ENCODE measurements at places on chromosomes 16 and 17.

GRCh38 chr16:4205971-4206370 is 35.9 kb downstream of the SRL start:
- no peak for DNase-seq
- H3K4me3 ChIP-seq, result no peak overlapping the region
- no peaks in the 10 kb centered on the region for H3K36me3 ChIP-seq
- no peaks in the 10 kb centered on the region for H3K27me3 ChIP-seq
- H3K27ac ChIP-seq, result no peak overlapping the region
- H3K4me1 ChIP-seq, result peaks cover 2% of the 10 kb centered on the region

GRCh38 chr17:49967205-49967604 is 1.8 kb upstream of the DLX4 start:
- H3K4me3 ChIP-seq, result no peak overlapping the region
- no peak for DNase-seq
- no peak overlapping the region for H3K27ac ChIP-seq
- peaks cover 33% of the 10 kb centered on the region for H3K4me1 ChIP-seq

GRCh38 chr17:2631211-2631610 is 37.8 kb downstream of the PAFAH1B1 start:
- H3K27ac ChIP-seq, result no peak overlapping the region
- peaks cover 24% of the 10 kb centered on the region for H3K36me3 ChIP-seq
- no peaks in the 10 kb centered on the region for H3K27me3 ChIP-seq
- H3K4me3 ChIP-seq, result no peak overlapping the region
- no peak for DNase-seq

DNA sequence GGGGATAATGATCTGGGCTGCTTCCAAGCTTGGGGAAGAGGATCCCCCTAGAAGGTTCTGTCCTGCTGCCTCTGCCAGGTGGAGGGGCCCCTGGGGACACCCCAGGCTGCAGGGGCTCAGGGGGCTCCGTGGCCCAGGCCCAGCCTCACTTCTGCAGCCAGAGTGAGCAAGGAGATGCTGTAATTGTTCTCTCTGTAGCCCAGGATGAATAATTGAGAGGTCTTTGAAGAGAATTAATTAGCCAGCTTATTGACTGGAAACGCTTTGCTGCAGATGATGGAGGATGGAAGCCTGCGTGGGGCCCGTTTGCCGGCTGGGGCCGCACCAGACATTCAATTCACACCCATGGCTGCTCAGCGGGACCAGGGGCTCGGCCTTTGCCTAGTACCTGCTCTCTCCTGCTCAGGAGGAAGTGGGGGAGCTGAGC is 38.5 kb downstream of the TMEM235 start:
- no peak overlapping the region for H3K4me3 ChIP-seq
- no peaks in the 10 kb centered on the region for H3K27me3 ChIP-seq
- peaks cover 11% of the 10 kb centered on the region for H3K36me3 ChIP-seq
- H3K4me1 ChIP-seq, result peaks cover 97% of the 10 kb centered on the region
- DNase-seq, result no peak

GRCh38 chr17:76182016-76182764 is 41.1 kb upstream of the FOXJ1 start:
- H3K4me3 ChIP-seq, result no peak overlapping the region
- no peaks in the 10 kb centered on the region for H3K36me3 ChIP-seq
- DNase-seq, result peak; percentile 75
- no peak overlapping the region for H3K27ac ChIP-seq
- H3K27me3 ChIP-seq, result no peaks in the 10 kb centered on the region

DNA sequence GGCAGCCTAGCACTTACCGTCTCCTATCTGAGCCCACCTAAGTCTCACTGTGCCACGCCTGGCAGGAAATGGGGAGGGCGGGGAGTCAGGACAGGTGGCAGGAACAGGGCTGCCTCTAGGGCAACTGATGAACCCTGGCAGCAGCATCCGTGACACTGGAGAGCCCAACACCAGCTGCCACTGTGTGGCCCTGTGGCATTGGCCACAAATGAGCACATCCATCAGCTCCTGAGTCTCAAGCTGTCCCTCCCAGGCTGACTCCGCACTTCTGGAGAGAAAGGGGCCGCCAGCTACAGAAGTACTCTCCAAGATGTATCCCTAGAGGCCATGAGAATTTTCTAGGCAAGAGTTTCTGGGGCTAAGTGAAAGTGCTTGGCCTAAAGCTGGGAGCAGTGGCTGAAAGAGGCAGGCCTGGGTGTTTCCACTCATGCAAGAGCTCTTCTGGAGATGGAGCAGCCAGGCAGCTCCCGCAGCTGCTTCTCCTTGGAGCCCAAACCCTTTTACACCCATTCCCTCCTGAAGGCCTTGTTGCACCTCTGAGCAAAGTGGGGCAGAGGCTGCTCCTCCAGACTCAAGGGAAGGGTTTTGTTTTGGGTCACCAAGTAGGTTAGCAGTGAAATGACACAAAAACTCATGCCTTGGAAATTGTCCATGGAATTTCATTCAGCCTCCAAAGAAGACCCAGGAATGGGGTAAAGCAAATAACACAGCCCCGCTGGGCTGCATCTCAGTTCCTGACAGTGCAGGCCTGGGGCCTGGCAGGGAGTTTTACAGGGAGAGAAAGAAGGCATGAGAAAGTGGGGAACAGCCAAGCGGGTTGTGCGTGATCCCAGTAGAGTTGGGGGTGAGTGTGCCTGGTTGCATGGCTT is 25.8 kb downstream of the PEMT start:
- peaks cover 4% of the 10 kb centered on the region for H3K4me1 ChIP-seq
- H3K4me3 ChIP-seq, result no peak overlapping the region
- H3K27ac ChIP-seq, result no peak overlapping the region
- DNase-seq, result no peak

DNA sequence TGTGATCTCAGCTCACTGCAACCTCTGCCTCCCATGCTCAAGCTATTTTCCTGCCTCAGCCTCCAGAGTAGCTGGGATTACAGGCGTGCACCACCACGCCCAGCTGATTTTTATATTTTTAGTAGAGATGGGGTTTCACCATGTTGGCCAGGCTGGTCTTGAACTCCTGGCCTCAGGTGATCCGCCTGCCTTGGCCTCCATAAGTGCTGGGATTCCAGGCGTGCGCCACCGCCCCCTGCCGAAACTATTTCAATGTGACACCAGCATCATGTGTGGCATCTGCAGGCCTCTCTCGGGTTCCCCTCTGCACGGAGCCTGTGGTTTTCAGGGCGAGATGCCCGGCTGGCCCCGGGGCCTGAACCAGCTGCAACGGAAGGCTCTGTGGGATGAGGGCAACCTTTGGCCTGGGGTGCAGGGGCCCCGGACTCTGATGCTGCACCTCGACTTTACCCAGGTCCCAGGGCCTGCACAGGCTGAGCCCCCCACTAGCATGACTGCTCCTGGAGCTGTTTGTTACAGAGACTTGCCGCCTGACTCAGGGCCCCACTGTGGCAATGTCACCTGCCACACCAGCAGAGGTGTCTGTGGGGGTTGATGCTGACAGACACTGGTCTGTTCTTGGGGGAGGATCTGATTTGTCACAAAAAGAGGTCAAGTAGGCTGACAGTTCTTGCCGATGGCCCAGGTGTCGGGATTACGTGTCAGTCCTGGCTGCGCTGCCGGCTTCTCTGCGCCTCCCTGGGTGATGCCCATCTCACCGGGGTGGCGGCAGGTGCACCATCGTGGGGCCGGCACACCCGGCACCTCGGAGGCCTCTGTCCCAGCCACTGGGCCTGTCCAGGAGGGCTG is 8.6 kb upstream of the TEX19 start:
- no peak overlapping the region for H3K4me3 ChIP-seq
- peaks cover 40% of the 10 kb centered on the region for H3K4me1 ChIP-seq
- H3K27me3 ChIP-seq, result peaks cover 2% of the 10 kb centered on the region
- H3K36me3 ChIP-seq, result no peaks in the 10 kb centered on the region
- DNase-seq, result no peak
- no peak overlapping the region for H3K27ac ChIP-seq

DNA sequence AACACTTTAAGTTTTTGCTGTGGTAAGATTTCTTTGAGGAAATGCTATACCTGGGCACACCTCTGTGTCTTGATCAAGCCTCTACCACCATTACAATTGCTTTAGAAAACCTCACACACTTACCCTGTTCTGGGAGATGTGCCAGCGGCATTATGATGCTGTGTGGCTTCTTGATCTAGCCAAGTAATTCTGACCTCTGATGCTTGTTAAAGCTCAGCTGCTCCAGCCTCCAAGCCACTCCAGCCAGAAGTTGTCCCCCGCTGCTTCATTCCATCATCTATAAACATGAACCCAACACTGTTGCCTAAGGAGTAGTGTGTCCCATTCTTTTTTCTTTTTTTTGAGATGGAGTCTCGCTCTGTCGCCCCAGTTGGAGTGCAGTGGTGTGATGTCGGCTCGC is 60.1 kb downstream of the CYLD start:
- H3K4me3 ChIP-seq, result no peak overlapping the region
- DNase-seq, result no peak
- H3K4me1 ChIP-seq, result peaks cover 3% of the 10 kb centered on the region
- H3K27me3 ChIP-seq, result no peaks in the 10 kb centered on the region

DNA sequence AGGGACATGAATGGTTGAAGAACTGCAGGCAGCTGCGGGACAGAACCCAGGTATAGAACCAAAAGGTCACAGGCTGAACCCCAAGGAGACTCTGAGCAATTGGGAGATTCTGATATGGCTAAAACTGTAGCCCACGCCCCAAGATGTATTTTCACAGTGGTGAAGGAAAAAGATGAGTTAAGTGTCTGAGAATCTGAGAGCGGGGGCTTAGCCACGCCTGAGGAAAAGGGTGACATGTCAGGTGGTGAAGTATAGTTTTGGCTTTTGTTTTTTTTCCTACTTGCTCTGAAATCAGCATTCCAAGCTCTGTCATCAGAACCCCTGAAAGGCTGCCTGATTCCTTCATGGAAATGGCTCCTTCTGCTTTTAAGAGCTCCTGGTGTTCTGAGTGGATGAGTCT is 73.3 kb downstream of the AKAP1 start:
- H3K27me3 ChIP-seq, result no peaks in the 10 kb centered on the region
- no peaks in the 10 kb centered on the region for H3K36me3 ChIP-seq
- no peak overlapping the region for H3K4me3 ChIP-seq

DNA sequence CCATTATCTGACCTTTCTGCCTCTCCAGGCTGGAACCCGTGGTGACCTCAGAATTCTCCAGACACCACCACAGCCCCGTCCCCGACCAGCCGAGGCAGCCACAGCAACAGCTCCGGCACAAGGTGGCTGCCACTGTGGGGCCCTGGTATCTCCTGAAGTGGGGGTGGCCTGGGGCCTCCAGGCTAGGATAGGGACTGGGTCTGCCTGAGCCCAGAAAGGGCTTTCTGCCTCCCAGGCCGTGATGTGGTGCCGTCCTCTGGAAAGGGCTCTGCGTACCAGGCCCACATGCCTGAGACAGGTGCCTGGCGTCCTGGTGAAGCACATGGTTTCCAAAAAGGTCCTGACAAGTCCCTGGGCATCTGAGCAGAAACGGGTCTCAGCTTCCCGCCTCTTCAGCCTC is 17.1 kb downstream of the FLYWCH1 start:
- H3K27me3 ChIP-seq, result no peaks in the 10 kb centered on the region
- no peak overlapping the region for H3K4me3 ChIP-seq
- H3K4me1 ChIP-seq, result peaks cover 27% of the 10 kb centered on the region
- DNase-seq, result no peak

GRCh38 chr17:72124438-72124775 is 3.6 kb downstream of the SOX9 start:
- DNase-seq, result no peak
- H3K4me1 ChIP-seq, result no peaks in the 10 kb centered on the region
- H3K27ac ChIP-seq, result no peak overlapping the region
- H3K4me3 ChIP-seq, result no peak overlapping the region
- peaks cover 55% of the 10 kb centered on the region for H3K27me3 ChIP-seq

GRCh38 chr17:68305142-68305541 is 13.8 kb downstream of the ARSG start:
- H3K4me3 ChIP-seq, result no peak overlapping the region
- H3K27ac ChIP-seq, result no peak overlapping the region
- H3K27me3 ChIP-seq, result no peaks in the 10 kb centered on the region
- no peak for DNase-seq
- peaks cover 7% of the 10 kb centered on the region for H3K4me1 ChIP-seq

- H3K36me3 ChIP-seq, result no peaks in the 10 kb centered on the region
- no peaks in the 10 kb centered on the region for H3K27me3 ChIP-seq
- no peak for DNase-seq
Observed at GRCh38 chr17:43857957-43858600, 11.1 kb downstream of the CD300LG start.

- no peak overlapping the region for H3K27ac ChIP-seq
- H3K4me1 ChIP-seq, result no peaks in the 10 kb centered on the region
- no peaks in the 10 kb centered on the region for H3K27me3 ChIP-seq
- H3K36me3 ChIP-seq, result no peaks in the 10 kb centered on the region
- peak; percentile 36 for DNase-seq
- H3K4me3 ChIP-seq, result no peak overlapping the region
Observed at GRCh38 chr16:22670551-22671041, 143.4 kb upstream of the HS3ST2 start.

DNA sequence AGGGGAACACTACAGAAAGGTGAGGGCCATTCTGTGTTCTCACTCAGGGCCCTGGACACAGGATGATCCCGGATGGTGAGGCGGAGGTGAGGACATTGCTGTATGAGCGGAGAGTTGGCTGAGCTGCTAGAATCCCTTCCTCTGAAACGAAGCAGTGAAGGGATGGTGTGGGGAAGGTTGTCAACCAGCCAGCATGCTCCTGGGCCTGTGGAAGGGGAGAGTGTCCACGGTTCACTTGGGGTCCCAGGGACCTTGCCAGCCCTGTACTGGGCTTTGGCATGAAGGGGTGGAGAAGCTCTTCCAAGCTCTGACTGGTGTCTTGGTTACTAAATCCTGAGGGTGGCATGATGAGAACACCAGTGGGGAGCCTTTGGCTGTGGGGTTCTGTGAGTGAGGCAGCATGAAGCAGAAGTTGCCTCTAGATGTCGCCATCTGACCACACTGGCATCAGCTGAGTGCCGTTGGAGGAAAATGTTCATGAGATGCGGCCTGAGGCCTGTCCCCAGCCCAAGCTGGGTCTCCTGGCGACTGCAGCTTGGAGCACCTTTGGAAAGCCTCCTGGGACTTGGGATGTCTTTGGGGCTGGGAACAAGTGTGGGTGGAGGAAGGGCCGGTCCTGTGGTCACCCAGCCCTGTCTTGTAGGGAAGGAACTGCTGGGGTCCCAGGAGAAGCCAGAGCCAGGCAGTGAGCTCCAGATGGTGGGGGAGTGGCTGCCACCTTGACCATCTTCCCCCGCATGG is 14.8 kb downstream of the PDP2 start:
- DNase-seq, result no peak
- H3K36me3 ChIP-seq, result no peaks in the 10 kb centered on the region
- H3K27me3 ChIP-seq, result peaks cover 4% of the 10 kb centered on the region
- H3K27ac ChIP-seq, result no peak overlapping the region
- H3K4me3 ChIP-seq, result no peak overlapping the region
- no peaks in the 10 kb centered on the region for H3K4me1 ChIP-seq

GRCh38 chr17:6439951-6440350 is 4.3 kb upstream of the PIMREG start:
- H3K27ac ChIP-seq, result no peak overlapping the region
- H3K4me3 ChIP-seq, result no peak overlapping the region
- no peaks in the 10 kb centered on the region for H3K36me3 ChIP-seq
- peaks cover 11% of the 10 kb centered on the region for H3K4me1 ChIP-seq
- H3K27me3 ChIP-seq, result no peaks in the 10 kb centered on the region

DNA sequence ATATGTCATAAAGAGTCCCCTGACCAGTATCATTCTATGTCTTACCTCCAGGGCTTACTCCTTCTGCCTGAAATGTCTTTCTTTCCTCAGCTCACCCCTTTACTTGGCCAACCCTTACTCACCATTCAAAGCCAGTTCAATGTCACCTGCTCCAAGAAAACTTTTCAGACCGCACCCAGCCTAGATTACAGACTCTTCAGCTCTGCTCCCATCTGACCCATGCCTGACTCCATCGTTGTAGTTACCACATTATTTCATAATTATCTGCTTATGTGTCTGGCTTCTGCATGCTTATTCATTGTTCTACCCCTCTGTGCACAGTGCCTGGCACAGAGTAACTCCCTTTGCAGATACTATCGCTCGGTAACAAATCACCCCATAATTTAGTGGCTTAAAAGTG is 62.5 kb upstream of the TOB1 start:
- DNase-seq, result no peak
- no peak overlapping the region for H3K27ac ChIP-seq
- peaks cover 9% of the 10 kb centered on the region for H3K27me3 ChIP-seq
- H3K4me3 ChIP-seq, result no peak overlapping the region

Measured in thymus (tissue), 14 donors.